ENCODE measurements at places on chromosomes 11 and 22.

DNA sequence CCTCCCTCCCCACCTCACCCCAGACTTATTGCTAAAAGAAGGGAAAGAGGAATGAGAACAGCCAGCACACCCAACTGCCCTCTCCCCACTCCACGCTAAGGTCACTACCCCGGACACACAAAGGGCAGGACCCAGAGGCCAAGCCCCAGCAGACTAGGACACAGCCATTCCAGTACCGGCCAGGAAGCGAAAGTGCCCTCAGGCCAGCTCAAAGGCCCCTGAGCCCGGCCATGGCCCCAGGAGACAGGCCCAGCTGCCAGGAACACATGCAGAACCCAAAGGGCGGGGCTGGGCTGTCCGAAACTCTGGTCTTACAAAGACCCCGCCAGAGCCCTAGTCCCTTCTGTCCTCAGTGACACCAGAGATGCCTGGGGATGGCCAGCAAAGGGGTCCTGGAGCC is 5.5 kb downstream of the RCOR2 start:
- DNase-seq: no peak

DNA sequence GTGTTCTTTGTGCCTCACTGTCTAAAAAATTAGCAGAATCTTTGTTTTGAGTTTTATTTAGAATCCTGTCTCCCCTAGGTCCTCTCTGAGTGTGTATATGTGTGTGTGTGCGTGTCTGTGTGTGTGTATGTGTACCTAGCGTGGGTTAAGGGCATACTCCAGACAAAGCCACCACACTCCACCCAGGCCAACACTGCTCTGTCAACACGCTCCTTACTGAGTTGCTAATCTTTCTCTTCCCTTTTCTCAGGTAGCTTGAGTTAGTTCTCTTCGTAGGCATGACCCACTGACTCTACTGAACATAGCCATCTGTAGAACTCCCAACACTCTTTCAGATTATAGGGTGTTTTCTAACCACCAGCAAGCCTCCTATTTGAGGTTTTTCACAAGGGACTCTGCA is 131.1 kb downstream of the LRRC4C start:
- no peak for DNase-seq

DNA sequence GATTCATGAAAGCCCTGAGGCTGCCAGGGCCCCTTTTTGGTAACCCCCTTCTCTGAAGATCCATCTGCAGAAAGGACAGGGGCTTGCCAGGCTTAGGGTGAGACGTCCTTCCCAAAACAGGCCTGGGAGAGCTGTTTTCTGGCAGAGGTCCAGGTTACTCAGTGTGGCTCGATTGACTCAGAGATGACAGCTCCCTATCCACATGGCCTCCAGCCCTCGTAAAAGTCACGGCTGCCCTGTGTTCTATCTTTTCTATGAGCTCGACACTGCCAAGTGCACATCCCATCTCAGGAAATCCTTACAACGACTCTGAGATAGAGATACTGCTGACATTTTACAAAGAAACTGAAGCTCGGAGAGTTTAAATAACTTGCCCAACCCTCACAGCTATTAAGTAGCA is 20.4 kb downstream of the ADAMTS8 start:
- no peak for DNase-seq

DNA sequence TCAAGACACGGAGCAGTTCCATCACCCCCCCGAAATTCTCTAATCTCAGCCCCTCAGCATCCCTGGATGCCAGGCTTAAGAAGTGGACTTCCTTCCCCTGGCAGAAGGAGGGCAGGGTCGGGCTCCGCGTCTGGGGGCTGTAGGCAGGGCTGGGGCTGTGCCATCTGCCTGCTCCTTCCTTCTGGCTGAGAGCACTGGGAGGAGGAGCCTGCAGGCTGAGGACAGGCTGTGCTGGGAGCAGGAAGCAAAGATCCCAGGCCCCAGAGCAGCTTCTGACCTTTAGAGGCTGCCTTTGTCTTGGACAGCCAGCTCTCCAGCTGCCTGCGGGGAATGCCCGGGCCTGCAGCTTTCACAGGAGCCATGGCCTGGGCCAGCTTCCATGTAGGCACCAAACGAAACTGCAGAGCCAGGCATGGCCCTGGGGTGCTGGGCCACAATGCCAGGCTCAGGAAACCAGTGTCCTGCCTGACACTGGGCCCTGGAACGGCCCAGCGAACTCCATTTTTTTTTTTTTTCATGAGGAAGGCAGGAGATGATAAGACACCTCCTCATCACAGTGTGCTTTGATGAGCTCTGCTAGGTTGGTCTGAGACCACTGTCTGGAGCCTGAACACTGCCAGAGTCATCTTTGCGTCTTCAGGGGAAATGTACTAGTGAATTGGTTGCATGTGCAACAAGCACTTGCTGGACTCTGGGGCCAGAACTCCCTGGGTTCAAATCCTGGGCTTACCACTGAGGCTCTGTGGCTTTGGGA is 67.9 kb downstream of the MCM5 start:
- DNase-seq: peak; percentile 87

DNA sequence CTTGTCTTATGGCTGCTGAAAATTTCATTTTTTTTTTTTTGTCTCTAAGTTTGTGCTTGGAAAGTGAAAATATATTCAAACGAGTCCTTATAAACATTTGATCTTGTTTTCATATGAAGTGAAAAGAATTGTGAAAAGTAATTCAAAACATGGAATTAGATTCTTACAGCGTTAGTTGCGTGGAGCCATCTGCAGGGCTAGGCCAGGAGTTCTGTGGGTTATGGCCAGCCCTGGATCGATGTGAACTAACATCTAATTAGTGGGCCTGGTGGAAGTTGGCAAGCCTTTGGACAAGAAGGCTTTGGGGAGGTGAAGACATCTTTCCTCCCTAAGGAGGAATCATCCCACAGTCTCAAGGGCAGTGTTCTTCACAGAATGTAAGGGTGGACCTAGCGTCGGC is 37.2 kb downstream of the PARVA start:
- DNase-seq: no peak

GRCh38 chr22:26853071-26853470 is 195.7 kb downstream of the MIAT start:
- DNase-seq: no peak

DNA sequence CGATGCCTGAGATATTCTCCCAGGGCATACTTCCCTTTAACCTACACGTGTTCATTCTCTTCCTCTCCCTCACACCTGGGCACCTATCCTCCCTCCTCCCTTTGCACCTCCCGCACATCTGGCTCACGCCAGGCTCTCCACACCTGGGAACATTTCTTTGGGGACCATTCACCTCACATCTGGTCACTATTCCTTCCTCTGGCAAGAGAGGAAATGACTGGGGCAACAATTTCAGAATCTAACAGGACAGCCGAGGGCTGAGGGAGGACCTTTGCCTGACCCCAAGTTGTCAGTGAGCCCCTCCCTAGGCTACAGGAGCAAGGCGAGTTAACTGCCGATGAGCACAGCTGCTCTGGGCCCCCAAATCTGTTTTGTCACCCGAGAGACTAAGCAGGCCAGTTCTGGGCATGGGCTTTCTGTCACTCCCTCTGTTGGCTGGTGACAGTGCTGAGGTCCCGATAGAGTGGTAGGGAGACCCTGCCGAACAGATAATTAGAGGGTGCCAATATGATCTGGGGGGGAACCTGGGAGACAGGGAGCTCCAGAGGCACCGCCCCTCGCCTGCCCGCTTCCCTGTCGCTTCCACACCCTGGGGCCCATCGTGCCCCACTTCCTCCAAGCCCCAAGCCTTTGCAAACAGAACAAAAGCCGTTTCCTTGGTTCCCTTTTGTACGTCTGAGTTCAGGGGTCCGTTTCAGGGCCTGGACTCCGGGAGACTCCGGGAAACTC is 45.6 kb downstream of the EIF3F start:
- no peak for DNase-seq

GRCh38 chr22:36211237-36211861 is 9.7 kb upstream of the APOL4 start:
- DNase-seq: peak; percentile 31

- no peak for DNase-seq
These were observed 22.0 kb upstream of the ACER3 start for GRCh38 chr11:76838678-76839068.

DNA sequence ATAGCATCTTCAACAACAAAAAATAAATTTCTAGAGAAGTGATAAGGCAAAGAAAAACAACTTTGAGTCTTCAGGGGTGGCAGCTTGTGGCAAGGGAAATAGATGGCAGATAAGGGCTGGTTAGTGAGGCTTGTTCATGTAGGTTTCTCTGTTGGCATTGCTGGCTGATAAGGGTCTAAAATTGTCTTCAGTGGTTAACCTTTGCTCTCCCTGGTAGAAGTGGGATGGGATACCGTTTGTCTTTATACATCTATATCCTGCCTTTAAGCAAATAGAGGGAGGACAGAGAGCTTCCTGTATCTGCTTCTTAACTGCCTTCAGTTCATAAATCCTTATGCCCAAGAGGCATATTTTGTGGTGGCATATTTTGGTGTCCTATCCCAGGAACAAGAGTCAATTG is 57.1 kb downstream of the TRAF6 start:
- DNase-seq: no peak

DNA sequence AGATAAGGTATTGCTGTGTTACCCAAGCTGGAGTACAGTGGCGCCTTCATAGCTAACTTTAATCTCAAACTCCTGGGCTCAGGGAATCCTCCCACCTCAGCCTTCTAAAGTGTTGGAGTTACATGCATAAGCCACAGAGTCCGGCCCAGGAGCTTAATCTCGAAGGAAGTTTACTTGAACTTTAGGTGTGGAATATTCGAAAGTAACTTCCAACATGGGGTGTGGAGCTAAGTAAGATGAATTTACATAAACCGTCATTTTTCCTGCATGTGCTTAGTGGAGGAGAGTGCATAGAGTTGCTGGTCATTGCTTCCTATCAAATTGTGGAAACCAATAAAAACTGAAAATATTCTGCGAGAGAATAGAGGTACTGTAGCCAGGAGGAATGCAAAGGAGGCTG is 1.5 kb downstream of the ATG13 start:
- no peak for DNase-seq

GRCh38 chr22:41876675-41877074 is 38.2 kb downstream of the SHISA8 start:
- no peak for DNase-seq

DNA sequence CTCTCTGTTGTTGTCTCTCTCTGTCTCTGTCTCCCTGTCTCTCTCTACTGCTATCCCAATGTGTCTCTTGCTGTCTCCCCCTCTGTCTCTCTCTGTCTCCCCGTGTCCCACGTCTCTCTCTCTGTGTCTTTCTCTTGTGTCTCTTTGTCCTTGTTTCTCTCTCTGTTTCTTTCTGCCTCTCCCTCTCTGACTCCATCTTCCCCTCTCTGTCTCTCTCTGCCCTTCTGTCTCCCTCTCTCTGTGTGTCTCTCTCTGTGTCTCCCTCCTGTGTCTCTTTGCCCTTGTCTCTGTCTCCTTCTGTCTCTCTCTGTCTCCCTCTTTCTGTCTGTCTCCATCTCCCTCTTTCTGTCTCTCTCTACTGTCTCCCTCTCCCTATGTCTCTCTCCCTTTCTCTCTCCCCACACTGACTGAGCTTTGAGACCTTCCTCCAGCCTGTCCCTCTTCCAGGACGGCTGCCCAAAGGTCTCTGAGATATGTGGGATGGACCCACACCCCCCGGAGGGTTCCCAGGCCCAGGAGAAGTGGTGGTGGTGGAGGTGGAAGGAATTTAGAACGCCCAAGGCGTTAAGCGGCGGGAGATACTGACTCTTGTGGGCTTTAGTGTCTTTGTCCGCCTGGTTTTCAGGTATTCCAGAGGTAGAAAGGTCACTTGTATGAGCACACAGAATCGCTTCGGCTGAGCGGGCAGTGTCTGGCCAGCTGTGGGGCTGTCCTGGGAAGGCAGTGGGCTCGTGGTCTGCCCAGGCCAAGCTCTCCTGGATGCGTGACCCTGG is 65.5 kb upstream of the CCND1 start:
- DNase-seq: no peak

GRCh38 chr11:129223701-129224149 is 31.6 kb upstream of the ARHGAP32 start:
- no peak for DNase-seq

- DNase-seq: no peak
These were observed 130.9 kb upstream of the CCDC179 start for GRCh38 chr11:22991196-22991595.

DNA sequence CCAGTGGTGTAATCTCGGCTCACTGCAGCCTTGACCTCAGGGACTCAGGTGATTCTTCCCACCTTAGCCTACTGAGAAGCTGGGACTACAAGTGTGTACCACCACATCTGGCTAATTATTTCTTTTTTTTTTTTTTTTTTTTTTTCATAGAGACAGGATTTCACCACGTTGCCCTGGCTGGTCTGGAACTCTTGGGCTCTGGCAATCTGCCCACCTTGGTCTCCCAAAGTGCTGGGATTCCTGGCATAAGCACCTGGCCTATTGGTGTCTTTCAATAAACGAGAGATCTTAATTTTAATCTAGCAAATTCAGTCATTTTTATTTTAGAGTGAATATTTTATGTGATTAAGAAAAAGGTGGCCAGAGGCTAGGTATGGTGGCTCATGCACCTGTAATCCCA is 40.1 kb downstream of the DGCR2 start:
- no peak for DNase-seq

- DNase-seq: no peak
These were observed 33.4 kb upstream of the PTPRJ start for GRCh38 chr11:47946682-47947559.

GRCh38 chr11:43626798-43627197 is 53.7 kb upstream of the HSD17B12 start:
- no peak for DNase-seq

GRCh38 chr11:61675826-61676225 is 4.4 kb upstream of the DAGLA start:
- no peak for DNase-seq

DNA sequence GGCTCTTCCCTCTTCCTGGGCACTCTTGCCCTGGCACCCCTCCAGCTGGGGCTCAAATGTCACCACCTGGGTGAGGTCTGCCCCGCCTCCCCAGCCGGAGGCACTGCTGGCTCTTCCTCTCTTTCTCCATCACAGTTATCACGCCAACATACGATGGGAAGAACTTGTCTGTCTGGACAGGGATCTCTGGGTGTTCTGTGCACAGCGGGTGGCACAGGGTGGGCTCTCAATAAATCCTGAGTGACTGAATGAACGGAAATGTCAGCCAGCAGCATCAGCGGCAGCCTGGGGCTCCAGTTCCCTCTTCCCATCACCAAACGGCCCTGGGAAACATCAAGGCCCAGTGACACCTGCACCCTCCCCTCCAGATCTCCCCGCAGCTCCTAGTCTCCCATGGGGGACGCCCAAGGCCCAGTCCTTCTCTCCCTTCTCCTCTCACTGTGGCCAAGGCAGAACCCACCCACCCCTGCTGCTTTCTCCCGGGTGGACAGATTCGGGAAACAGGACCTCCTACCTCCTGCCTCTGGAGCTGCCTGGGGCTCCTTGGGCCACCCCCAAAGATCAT is 440 bp upstream of the SLC25A45 start:
- DNase-seq: no peak

DNA sequence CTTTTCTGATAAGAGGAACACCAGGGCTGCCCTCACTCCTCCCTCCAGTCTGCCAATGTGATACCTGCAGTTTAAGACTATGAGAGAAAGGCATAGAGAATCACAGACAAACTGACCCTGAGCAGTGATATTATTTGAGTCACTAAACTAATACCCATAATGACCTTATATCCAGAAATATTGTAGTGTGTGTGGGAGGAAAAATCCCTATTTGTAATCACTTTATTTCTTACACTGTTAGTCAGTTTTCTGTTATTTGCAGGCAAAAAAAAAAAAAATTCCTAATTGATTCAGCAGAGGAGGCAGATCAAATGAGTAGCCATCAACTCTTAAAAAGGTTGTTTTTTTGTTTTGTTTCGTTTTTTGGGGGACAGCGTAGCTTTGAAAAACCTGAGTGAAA is 82.5 kb downstream of the MAML2 start:
- no peak for DNase-seq

Data from G401 (cell line).